ENCODE measurements at places on chromosomes 3 and 15.

GRCh38 chr3:167776066-167776685 is 40.7 kb downstream of the SERPINI1 start:
- DNase-seq = no peak

GRCh38 chr3:182524711-182525401 is 268.4 kb upstream of the ATP11B start:
- DNase-seq = no peak

DNA sequence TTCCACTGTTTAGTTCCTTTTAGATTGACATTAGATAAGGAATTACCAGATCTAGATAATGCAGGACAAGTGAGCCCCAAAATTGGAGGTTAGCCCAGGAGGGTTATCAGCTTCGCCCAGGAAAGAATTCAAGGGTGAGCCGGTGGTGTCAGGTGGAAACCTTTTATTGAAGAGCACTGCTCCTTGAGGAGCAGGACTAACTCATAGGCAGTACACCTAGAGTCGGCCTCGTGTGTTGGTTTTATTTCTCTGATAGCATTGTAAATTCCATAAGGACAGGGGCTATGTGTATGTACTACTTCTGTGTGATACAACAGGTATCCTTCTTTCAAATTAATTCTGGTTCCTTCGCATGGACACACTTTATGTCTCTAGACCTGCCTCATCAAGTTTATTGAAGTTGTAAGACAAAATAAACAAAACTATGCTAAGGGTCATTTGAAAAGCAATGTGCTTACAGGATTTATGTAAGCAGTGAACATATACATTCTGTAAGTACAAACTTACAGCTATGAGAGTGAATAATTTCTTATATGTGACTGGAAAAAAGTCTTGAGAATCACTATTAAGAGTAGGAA is 57.2 kb downstream of the SNX4 start:
- no peak for DNase-seq

GRCh38 chr3:155372281-155372680 is 78.8 kb upstream of the STRIT1 start:
- DNase-seq = no peak

- DNase-seq = no peak
Measured at GRCh38 chr3:5022187-5022965, 43.1 kb downstream of the BHLHE40 start.

- DNase-seq = no peak
Measured at GRCh38 chr3:110569073-110569472, 502.5 kb upstream of the NECTIN3 start.

DNA sequence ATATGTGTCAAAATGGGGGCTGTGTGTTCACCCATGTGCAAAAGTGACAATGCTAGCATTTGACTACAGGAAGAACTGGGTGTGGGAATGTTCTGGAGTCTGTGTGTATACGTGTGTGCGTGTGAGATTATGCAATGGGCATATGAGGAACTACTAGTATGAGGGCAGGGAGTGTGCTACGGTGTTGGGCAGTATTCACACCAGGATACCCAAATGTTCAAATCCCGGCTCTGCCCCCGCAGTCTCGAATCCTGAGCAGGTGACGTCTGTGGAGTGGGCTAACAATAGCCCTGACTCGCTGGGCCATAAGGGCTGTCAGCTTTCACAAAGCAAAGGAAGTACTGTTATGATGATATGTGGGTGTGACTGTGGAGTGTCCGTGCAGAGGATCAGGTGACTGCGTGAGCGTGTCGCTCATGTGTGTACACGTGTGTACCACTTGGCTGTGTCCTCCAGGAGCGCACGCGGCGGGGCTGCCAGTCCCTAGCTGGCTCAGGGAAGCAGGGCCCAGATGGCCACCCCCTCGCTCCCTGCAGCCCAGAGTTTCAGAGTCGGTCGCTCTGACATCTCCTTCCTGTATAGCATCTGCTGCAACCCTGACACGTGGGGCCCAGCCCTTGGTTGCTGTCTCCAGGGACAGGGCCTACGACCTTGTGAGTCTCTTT is 27.2 kb downstream of the IQSEC1 start:
- DNase-seq = no peak

GRCh38 chr3:45635475-45636256 is 41.1 kb downstream of the LIMD1 start:
- peak; percentile 71 for DNase-seq

DNA sequence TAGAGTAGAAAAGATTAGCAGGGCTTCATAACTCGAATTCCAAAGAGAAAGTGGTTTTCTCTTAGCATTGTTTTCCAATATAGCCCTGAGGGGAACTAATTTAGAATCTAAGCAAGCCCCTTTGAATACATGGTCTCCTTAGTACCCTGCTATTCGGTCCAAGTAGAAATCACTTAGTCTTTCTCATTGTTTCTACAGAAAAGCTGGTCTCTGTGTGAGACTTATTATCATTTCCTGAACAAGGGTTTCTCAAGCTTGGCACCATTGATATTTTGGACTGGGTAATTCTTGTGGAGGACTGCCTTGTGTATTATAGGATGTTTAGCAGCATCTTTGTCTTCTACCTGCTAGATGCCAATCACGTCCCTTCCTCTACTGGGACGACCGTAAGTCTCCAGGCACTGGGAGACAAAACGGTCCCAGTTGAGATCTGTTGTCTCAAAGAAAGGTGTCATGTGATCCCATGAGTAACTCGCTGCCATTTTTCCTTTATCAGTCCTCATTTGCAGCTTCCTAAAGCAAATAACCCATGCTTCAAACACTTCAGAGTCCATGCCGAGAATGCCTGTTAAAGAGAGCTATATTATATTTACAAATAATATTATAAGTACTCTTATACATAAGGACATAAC is 230.7 kb upstream of the SLCO3A1 start:
- DNase-seq = no peak

- no peak for DNase-seq
Measured at GRCh38 chr15:62770111-62770660, 272.4 kb upstream of the TPM1 start.

DNA sequence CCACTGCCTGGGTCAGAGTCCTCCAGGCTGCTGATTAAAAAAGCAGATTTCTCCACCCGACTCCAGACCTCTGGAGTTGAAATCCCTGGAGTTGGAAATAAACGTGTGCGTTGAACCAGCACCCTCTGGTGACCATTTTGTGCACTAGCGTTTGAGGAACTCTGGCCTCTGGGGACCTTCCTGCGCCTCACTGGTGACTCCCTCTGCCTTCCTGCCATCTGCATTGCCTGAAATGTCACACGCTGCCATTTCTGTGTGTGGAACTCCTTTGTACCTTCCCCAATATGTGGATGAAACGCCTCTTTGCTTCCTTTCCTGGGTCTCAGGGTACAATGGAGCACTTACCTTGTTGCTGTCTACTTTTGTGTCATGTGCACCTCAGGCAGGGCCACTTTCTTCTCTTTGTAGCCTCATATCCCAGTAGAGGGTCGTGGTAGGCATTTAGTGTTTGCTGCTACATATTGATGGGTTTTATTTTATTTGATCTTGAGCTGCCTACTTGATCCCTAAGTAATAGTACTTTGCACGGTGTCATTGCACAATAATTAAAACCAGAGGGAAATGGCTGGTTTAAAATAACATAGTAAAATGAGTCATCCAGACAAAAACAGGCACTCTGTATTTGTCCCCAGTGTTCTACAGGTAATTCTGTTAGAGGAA is 56.8 kb downstream of the GPR171 start:
- DNase-seq = peak; percentile 26

DNA sequence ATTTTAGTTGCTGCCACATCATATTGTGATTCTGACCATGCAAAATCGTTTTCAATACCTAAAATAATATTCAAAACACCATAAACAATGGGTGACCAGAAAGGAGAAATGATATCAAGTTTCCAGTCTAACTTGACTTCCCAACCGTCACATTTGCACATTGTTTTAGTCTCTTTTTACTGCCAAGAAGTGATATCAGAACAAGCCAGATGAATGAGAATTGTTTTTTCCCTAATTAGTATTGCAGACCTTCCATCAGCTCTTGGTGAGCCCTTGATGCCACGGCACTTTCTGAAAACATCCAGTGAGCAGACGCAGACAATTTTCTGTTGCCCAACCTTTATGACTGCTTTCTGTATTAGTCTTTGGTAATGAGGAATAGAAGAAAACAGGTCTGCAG is 62.5 kb downstream of the SPATA16 start:
- DNase-seq = no peak

GRCh38 chr15:95168951-95169431 is 937.6 kb downstream of the MCTP2 start:
- no peak for DNase-seq

- no peak for DNase-seq
Measured at GRCh38 chr3:167913219-167913835, 177.8 kb downstream of the SERPINI1 start.

DNA sequence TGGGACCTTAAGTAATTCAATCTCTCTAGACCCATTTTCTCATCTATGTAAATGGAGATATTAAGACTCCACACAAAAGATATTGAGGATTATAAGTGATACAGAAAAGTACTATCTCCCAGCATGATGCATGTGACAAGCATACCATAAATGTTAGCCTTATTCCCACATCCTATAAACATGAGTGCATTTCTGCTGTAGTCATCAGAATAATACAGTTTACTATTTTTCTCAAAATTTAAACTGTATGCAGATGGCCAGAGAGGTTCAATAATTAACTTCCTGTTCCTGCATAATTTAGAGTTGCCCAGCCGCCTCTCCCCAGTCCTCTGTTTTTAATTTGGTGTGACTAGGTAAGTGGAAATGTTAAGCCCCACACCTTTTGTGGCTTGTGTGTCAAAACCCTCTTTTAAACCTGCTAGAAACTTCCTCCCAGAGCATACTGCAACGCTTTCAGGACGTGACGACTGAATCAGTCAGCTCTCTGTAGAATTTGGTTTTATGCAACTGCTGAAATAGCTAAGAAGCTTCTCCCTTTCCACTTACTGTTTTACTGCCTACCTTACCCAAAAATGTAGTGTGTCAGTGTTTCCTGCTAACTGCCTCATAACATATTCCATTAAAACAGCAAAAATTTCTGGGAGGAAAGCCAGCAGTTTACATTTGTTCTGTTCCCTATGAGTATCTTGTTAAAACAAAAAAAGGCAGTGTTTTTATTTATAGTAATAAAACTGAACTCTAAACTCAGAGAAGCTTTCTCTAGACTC is 1037.9 kb downstream of the EPHA3 start:
- DNase-seq = no peak

DNA sequence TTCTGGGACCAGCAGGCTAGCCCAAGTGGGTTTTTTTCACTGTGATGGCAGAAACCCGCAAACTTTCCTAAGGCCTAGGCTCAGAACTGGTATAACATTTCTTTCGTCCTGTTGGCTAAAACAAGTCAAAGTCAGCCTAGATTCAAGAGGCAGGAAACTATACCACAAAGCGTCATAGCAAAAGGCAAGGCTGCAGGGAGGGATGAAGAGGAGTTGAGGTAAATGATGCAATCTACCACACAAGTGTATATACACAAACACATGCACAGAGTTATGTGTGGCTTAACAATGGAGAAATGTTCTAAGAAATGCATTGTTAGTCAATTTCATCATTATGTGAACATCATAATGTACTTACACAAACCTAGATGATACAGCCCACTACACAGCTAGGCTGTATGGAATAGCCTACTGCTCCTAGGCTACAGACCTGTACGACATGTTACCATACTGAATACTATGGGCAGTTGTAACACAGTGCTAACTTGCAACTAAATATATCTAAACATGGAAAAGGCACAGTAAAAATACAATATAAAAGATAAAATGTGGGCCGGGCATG is 225.6 kb downstream of the TBL1XR1 start:
- DNase-seq = no peak

- no peak for DNase-seq
Measured at GRCh38 chr3:126208182-126208581, 27.8 kb upstream of the ALDH1L1 start.

DNA sequence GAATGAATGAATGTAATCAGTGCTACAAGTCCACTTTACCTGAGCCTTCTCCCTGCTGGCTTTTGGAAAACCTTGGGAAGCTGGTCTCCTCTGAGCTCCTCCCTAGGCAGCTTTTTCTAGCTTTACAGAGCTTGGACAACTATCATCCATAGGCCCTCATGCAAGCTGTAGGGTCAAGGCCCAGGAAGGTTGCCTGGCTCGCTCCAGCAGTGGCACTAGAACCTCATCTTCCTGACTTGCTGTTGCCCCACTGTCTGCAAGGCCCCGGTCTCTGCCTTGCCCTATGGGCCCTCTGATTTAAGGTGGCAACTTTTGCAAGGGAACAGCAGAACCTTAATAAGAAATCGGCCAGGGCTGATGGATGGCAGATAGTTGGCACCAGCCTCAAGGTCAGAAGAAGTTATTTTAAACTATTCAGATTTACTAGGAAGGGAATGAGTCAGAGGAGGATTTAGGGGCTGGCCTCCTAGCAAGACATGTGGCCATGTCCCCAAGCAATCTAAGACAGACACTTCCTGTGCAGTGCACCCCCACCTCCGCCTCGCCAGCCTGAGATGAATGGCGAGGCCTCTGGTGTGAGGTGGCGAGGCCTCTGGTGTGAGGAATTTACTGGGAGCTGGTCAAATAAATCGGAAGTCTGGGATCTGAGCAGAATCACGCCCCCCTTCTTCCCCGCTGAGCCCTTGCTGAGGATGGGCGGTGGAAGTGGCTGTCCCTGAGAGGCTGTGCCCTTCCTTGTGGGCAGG is 180.8 kb downstream of the MEGF11 start:
- peak; percentile 15 for DNase-seq

DNA sequence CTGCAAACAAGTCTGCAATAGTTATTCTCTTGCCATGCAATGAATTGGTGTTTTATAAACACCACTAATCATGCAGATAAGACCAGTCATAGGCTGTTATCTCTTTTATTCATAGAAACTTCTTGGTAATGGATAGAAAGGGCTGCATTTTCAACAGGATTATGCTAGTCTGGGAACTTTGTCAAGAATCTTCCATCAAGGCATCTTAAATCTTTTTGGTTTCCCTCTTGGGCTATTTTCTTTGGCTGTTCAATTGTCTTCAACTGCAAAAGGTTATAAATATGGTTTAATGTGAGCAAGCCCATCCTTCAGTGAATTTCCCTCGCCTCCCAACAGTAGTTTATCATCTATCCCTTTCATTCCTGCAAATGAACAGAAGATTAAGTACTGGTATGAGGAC is 59.0 kb upstream of the MINAR1 start:
- DNase-seq = no peak

GRCh38 chr3:99286266-99286845 is 352.0 kb upstream of the COL8A1 start:
- peak; percentile 46 for DNase-seq

- DNase-seq = no peak
Measured at GRCh38 chr15:62026487-62027262, 33.6 kb downstream of the VPS13C start.

DNA sequence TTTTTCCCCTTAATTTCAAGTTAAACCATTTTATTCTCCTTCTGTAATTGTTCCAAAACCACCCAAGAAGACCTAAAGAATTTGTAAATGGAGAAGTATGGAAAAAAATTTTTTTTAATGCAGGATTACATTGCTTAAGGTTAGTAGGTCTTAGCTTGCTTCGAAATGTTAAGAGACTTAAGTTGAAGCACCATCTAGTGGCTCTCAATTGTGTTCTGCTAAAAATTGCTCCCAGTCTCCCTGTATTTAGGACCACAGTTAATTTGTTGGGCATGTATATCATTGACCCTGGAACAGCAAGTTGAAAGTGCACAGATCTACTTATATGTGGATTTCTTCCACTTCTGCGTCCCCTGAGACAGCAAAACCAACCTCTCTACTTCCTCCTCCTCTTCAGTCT is 32.4 kb downstream of the CD200R1L start:
- peak; percentile 35 for DNase-seq

- no peak for DNase-seq
Measured at GRCh38 chr3:46465196-46465520, 453 bp upstream of the LTF start.

Data from GM04503 (cell line).